Epithelial cell of esophagus (primary cell): ENCODE measurements at places on chromosomes 12 and 14.

- DNase-seq, result no peak
Measured at GRCh38 chr12:124689631-124690030, 122.2 kb upstream of the NCOR2 start.

GRCh38 chr14:101956179-101956885 lies 8.0 kb upstream of the DYNC1H1 start:
- DNase-seq, result no peak

DNA sequence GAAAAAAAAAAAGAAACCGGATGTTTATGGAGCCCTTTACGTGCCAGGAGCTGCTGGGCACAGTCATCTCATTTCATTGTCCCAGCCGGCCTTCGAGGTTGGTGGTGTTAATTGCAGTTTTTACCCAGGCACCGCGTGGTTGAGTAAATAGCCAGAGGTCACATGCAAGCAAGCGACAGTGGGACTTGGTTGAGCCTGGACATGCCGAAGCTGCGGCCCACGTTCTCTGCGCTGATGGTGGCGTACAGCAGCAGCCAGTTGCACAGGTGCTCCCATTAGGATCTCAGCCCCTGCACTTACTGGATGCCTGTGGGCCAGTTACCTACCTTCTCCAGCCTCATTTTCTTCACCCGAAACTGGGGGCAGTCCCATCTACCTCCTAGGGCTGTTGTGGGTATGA lies 54.0 kb downstream of the TSPAN9 start:
- no peak for DNase-seq

DNA sequence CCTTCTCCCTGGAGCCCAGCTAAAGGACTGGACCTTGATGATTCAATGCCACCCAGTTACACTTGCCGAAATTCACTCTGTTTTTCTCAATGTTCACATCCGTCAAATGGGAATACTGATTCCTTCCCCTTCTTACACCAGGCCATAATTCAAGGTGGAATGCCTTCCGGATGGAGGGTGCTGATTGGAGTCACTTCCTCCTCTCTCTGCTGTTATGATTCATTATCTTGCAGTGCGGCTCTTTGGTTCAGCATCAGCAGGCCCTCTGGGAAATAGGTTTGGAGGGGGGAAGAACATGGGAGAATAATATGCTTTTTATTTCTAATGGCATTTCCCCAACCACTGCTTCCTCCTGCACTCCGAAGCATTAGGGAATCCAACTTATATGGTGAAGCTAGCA lies 390.6 kb upstream of the TBX3 start:
- no peak for DNase-seq

- DNase-seq, result no peak
Measured at GRCh38 chr14:75972801-75973421, 8.9 kb downstream of the TGFB3 start.

- DNase-seq, result peak; percentile 54
Measured at GRCh38 chr14:68542346-68542745, 250.5 kb downstream of the ZFP36L1 start.

GRCh38 chr14:75222208-75222701 lies 45.8 kb upstream of the TMED10 start:
- peak; percentile 94 for DNase-seq

DNA sequence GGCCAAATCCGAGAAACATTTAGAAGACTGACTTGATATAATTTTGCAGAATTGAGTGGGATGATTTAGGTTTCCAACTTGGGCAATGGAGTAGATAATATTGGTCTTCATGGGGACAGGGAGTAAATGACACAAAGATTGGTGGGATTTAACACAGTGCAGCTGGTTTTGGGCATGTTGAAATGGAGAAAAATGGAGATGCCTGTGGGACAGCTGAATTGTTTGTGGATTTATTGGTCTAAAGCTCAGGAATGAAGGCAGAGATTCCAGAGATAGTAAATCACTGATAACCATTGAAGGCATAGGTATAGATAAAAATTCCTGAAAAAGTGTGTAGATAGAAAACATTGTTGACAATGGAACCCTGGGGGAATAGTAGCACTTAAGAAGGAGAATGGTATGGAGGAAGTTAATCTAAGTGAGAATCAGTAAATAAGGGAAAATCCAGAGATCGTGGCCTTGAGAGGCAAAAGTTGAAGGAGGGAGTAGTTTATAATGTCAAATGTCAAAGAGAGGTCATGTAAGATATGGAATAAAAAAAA lies 120.9 kb upstream of the ATP2B1 start:
- DNase-seq, result no peak

DNA sequence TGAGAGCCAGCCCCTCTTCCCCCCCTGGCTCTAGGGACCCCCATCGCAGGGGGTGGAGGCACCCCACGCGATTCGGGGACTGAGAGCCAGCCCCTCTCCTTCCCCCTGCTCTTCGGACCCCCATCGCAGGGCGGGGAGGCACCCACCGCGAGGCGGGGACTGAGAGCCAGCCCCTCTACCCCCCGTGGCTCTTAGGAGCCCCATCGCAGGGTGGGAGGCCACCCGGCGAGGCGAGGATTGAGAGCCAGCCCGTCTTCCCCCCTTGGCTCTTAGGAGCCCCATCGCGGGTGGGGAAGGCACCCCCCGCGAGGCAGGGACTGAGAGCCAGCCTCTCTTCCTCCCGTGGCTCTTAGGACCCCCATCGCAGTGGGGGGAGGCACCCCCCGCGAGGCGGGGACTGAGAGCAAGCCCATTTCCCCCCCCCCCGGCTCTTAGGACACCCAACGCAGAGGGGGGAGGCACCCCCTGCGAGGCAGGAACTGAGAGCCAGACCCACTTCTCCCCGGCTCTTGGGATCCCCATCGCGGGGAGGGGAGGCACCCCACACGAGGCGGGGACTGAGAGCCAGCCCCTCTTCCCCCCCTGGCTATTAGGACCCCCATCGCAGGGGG lies 45.6 kb downstream of the DDX11 start:
- no peak for DNase-seq

DNA sequence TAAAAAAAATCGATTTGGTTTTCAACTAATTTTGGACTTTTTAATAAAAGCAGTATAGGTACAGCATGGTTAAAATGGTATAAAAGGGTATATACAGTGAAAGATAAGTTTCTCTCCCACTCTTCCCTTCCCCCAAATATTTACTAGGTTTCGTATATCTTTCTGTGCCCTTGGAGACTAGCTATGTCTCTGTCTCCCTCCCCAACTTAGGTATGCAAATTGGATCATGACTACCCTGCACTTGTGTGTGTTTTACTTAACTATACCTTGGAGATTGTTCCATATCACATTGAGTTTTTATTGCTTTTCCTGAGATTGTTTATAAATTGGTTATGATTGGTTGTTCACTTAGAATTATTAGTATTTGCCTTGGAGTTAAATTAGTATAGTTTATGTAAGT lies 19.4 kb downstream of the AEBP2 start:
- DNase-seq, result no peak

DNA sequence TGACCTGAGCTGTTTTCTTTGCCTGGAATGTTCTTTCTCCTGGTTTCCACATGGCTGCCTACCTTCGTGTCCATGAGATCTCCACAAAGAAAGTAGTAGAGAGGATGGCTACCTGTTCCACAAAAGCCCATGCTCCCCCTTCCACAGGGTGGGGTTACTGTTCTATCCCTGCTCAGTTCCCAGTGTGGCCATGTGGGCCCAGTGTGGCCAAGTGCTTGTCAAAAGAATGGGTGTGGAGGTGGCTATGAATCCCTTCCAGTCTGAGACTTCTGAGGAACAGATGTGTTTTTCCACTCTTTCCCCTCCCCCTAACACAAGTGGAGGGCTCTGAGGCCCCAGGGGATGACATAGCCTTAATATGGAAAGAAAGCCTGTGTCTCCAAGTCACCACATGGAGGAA lies 26.2 kb upstream of the HSP90B1 start:
- no peak for DNase-seq

- no peak for DNase-seq
Measured at GRCh38 chr12:15045451-15045850, 72.6 kb downstream of the PDE6H start.
